ENCODE measurements at places on chromosomes 3 and 15.

GRCh38 chr3:45817831-45818522 lies 21.6 kb upstream of the SLC6A20 start:
- no peak for DNase-seq

DNA sequence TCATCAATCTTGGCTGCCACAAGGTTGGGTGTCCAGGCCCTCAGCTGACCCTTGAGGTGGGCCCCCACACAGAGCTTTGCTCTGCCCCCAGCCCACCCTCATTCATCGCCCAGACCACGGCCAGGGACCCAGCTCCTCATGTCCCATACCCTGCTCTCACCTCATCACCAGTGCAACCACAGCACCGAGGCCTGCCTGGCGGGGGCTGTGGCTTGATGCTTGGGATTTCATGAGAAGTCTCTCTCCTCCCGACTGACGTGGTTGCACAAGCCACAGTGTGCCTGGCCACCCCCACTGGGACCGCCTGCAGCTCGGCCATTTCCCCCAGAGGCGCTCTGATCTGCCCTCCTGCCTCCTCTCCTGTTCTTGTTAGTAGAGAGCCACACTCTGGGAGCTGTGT lies 45.4 kb upstream of the MTMR10 start:
- no peak for DNase-seq

- DNase-seq, result no peak
Measured at GRCh38 chr3:39541442-39541841, 74.0 kb downstream of the MOBP start.

DNA sequence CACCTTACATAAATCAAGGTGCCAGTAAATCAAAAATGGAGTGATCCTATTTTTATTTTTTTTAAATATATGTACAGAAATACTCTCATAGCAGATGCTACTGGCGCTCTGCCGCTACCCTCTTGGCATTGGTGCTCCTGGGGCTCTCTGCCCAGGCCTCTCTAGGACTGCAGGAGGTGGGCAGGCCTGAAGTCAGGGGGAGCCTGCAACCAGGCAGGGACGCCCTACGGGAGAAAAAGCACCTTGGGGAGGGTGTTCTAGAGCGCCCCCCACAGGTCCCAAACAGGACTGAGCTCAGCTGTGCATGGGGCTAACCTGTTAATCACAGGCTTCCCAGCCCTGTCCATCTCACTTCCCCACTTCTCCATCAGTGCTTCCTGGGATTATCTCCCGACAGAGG lies 192.5 kb downstream of the SHQ1 start:
- no peak for DNase-seq

DNA sequence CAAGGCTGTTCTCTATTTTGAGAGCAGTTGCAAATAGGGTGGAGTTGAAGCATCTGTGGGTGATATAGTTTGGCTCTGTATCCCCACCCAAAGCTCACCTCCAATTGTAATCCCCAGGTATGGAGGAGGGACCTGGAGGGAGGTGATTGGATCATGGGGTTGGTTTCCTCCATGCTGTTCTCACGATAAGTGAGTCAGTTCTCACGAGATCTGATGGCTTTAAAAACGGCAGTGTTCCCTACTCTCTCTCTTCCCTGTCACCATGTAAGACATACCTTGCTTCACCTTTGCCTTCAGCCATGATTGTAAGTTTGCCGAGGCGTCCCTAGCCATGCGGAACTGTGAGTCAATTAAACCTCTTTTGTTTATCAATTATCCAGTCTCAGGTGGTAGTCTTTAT lies 21.0 kb downstream of the CHST2 start:
- DNase-seq, result no peak

DNA sequence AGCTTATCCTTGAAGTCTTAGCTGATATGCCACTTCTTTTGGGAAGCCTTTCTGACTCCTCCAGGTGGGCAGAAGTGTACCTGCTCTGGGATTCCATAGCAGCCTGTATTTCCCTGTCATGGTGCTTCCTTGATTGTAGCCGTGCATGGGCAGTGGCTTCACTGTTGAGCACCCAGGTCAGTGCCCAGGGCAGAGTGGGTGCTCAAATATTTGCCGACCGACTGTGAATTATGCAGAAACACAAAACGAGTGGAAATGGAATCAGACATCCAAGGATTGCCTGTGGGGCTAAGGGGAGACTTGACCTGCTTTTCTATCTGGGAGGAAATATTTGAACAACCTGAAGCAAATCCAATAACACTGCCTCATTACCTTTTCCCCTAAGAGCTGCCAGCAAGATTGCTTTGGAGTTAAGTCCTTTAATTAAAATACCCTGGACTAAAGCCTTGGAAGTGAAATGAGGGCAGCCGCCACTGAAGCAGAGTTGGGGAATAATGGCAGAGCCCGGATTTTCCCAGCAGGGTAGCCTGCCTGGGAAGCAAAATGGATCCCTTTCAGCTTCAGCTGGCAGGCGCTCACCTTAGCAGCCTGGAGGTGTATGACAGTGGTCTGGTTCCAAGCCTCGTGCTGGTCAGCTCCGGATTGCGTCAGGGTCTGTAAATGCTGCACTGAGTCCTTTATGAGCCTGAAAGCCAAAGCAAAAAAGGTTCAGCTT lies 14.9 kb downstream of the ACOX2 start:
- DNase-seq, result no peak

- DNase-seq, result no peak
Measured at GRCh38 chr3:69105320-69105719, 17.1 kb downstream of the LMOD3 start.

GRCh38 chr3:186413615-186414415 lies 51.8 kb upstream of the DGKG start:
- DNase-seq, result peak; percentile 56

DNA sequence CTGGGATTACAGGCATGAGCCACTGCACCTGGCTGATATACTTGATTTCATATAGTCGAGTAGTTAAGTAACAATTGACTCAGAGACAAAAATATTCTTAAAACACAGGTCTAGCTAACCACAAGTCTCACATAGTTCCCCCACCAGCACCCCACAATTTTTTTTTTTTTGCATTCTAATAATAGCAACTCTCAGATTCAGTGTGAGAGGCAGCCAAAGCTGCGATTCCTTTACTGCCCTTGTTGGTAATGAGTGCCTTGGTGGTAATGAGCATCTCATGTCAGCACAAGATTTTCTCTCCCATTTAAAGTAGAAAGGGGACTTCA lies 72.5 kb downstream of the WWTR1 start:
- DNase-seq, result no peak

- no peak for DNase-seq
Measured at GRCh38 chr3:195147649-195148080, 123.3 kb downstream of the XXYLT1 start.

- no peak for DNase-seq
Measured at GRCh38 chr3:185658504-185658912, 72.4 kb downstream of the SENP2 start.

DNA sequence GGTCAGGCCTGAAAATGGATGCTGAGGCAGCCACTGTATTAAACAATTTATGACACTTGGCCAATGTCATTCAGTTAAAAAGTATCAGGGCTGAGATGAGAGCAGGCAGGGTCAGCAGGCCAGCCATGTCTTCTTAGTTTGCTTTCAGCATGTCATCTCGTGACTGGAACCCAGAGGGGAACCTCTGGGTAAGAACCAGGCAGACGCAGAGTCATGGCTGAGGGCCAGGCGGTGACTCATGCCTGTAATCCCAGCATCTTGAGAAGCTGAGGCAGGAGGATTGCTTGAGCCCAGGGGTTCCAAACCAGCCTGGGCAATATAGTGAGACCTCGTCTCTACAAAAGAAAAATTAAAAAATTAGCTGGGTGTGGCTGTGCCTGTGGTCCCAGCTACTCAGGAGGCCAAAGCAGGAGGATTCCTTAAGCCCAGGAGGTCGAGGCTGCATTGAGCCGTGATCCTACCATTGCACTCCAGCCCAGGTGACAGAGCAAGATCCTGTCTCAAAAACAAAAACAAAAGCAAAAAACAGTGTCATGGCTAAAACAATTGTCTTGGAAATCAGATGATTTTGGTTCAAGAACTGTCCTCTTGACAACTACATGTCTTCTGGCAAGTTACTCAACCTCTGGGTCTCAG lies 11.7 kb downstream of the BCL2L10 start:
- no peak for DNase-seq

GRCh38 chr15:34725556-34725955 lies 29.2 kb downstream of the GJD2 start:
- no peak for DNase-seq
